NT2/D1 (cell line): ENCODE measurements at places on chromosomes 7 and 10.
A peak's percentile ranks its signal among the peaks of the same experiment; 100 is the strongest.

GRCh38 chr10:77251297-77252013 lies 386.2 kb downstream of the KCNMA1 start:
- DNase-seq: peak; percentile 20

GRCh38 chr10:26408858-26409494 lies 29.2 kb upstream of the APBB1IP start:
- DNase-seq: no peak

DNA sequence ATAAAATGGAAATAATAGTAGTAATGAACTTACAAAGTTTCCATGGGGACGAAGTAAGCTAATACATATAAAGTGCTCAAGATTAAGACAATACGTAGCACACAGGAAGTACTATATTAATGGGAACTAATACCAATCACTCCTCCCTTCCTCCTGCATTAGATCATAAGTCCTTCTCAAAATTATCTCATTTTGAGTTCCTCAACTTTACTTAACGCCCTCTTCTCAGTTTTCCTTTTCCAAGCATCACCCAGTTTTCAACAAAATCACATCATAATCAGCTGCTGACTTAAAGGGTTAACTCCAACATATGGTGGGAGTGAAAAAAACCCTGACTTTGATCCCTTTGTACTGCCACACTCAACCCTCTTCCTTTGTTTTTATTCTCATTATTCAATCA lies 24.4 kb downstream of the JMJD1C start:
- no peak for DNase-seq

DNA sequence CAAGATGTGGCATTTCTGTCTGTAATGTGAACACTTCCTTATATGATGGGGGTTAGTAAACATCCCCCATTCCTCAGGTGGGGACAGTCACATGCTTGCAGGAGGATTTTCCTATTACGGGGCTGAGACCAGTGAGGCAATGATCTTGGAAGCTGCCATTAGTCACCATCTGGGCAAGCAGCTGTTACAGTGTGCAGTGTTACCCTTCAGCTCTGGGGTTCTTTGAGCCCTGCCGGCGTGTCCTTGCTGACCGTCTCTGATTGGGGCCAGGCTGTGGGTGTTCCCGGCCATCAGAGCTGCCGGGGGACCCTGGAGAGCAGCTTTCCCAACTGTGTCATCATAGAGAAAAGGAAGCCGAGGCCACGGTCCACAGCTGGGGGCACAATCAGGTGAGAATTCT lies 126.8 kb upstream of the FAM20C start:
- DNase-seq: no peak

DNA sequence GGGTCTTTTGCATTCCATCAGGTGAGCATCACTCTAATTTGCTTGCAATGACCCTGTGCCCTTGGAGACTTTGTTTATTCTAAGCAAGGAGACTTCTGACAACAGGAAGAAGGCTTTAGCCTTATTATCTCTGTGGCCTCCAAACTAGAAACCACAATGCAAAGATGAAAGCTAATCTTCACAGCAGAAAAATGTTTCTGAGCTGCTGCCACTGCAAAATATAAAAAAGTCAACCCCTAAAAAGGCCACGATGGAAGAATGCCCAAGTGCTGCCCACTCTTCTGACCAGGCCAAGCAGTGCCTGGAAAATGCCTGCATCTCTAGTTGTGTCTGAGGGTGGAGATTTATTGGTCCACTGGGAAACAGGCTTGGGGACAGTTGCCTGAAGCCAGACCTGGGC lies 299.9 kb downstream of the C7orf25 start:
- no peak for DNase-seq

DNA sequence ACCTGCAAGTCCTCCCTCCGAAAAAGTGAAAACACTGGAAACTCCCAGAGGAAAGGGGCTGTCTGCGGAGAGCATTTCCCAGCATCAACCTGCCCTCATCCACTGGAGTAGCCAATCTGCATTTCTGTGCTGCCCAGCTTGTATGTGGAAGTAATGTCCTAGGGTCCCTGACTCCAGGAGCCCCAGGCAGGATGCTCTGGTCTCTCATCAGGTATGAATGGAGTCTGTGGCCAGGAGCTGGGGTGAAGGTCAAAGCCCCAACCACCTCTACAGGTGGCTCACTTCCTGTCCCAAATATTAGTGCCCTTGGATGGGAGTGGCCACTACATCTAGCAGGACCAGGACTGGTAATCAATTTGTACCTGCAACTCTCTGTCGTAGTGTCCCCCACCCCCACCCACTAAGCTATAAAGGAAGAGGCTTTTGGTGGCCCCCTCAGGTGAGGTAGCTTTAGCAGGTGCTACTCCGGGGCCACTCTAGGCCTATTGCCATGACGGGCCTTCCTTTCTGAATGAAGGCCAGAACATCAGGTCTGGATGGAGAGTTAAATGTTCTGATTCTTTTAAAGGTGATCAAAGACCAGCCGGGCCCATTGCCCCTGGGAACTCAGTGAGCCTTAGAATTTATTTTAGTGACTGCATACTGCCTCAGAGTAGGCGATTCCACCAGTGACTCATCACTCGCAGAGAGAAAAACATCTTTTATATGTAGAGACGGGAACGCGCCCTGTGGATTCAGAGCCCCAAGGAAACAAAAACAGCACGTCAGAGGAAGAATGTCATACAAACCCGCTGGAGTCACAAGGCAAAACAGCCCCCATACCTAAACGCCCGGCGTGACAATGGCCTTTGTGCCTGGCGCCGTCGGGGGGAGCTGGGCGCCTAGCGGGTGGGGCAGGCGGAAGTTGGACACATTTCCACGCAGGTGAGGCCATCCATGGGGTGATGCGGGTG lies 13.0 kb downstream of the EN2 start:
- DNase-seq: no peak

- DNase-seq: no peak
These were observed 319.1 kb upstream of the TMEM229A start for GRCh38 chr7:124351950-124352349.

DNA sequence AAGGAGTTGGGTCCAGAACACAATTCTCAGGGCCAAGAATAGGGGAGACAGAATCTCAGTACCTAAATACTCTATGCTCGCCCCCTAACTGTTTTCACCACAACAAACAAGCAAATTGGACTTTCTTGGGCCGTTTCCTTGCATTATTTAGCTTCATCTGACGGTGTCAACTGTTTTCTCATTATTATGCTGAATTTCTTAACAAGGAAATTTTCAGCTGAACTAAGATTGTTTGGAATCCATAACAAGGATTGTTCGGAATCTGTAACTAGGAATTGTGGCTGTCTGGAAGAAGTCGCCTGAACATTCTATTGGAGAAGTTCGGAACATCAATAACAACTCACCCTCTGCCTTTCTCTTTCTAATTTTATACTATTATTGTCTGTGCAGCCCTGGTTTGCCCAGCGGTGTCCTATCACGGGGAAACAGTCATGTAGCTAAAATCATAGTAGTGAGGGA lies 15.5 kb upstream of the DLX6 start:
- no peak for DNase-seq

DNA sequence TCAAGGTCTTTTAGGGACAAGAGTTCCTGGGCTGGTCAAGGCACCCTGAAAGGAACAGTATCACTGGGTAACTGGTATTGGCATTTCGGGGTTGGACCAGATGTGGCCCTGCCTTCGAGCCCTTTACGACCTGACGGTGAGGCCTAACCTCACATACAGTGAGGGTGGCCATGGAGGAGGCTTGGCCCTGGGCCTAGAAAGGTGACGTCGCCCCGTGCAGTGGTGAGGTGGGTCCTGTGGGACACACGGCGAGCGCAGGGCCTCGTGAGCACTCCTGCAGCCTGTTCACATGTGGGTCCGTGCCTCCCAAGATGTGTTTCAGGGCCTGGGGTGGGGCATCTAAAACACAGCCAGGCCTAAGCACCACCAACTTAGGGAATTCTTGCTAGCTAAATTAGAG lies 36.1 kb downstream of the CRHR2 start:
- DNase-seq: no peak

DNA sequence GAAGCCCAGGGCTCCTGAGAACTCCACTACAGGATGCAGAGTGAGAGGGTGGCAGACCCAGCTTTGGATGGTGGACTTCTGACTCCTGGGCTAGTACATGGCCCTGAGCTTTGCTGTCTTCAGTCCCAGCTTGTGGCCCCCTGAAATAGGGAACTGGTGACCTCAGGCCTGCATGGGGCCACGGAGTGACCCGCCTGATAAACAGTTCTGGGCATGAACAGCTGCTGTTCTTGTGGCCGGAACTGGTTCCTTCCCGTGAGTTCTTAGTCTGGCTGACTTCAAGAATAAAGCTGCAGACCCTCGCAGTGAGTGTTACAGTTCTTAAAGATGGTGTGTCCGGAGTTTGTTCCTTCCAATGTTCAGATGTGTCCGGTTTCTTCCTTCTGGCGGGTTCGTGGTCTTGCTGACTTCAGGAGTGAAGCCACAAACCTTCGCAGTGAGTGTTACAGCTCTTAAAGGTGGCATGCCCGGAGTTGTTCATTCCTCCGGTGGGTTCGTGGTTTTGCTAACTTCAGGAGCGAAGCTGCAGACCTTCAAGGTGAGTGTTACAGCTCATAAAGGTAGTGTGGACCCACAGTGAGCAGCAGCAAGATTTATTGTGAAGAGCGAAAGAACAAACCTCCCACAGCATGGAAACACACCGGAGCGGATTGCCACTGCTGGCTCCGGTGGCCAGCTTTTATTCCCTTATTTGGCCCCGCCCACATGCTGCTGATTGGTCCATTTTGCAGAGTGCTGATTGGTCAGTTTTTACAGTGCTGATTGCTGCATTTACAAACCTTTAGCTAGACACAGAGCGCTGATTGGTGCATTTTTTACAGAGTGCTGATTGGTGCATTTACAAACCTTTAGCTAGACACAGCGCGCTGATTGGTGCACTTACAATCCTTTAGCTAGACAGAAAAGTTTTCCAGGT lies 268.0 kb downstream of the ZEB1 start:
- DNase-seq: no peak

DNA sequence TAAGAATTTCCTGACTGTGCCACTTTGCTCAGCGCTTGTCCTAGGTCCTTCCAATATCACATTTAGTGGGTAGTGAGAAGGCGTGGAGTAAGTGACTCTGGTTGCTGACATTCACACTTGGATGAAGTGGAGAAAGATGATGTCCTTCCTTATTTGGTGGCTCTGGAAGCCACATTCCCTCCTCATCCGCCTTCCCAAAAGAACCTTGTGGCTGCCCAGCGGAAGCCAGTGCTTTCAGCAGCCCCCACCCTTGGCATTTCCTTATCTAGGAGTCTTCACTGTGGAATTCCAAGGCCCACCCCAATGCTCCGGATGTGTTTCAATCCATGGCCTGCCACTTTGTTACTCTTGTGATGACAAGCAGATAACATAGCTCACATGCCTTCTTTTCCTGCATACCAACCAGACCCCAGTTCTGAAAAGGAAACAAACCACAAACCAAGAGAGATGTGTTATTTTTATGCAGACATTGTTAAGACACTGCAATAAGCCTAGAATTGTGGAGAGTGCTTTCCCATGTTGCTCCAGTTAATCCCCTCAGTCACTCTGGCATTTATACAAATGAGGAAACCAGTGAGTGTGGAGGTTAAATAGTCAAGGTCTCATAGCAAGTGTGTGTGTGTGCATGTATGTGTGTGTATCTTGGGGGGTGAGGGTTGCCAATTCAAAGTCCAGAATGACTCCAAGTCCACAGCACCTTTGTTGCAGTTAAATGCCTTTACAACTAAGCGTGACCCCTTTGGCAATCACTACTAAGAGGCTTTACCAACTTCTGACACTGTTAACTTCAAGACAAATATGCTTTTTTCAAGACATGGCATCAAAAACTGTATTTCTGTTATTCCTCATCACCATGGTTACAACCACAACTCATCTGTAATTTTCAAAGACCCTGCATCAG lies 10.3 kb upstream of the ANKRD1 start:
- DNase-seq: peak; percentile 84

- DNase-seq: no peak
These were observed 181.8 kb downstream of the MACC1 start for GRCh38 chr7:20035279-20035875.
